Activated B cell treated with CpG ODN at 0.5 μM for 24 hours (primary cell): ENCODE measurements at places on chromosomes 6 and 20. TPM values are rescaled to one million over a fixed set of nuclear protein-coding genes. Genes with fewer than 3 reads are reported as not detected.

- DNase-seq: no peak
Measured at GRCh38 chr6:53220605-53221004, 72.0 kb upstream of the GCM1 start.

DNA sequence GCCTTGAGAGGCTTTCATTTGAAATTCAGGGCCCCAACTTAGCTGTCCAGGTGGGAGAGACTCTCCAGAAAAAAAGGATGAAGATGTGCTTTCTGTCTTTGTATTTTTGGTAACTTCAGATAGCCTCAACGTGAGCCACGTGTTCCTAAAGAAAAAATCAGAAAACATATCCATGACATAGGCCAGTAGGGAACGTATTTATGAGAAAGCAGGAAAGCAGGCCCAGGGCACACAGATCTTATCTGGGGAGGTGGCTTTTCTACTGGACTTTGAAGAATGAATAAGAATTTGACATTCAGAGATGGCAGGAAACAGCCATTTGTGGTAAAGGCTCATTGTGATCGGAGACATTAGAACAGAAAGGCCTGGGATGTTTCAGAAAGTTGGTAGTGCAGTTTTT, 21.2 kb upstream of the EXOC2 start:
- no peak for DNase-seq

GRCh38 chr6:131459005-131459404, 114.0 kb upstream of the ARG1 start:
- DNase-seq: no peak

GRCh38 chr20:17066902-17067301, 159.9 kb upstream of the PCSK2 start:
- DNase-seq: no peak

DNA sequence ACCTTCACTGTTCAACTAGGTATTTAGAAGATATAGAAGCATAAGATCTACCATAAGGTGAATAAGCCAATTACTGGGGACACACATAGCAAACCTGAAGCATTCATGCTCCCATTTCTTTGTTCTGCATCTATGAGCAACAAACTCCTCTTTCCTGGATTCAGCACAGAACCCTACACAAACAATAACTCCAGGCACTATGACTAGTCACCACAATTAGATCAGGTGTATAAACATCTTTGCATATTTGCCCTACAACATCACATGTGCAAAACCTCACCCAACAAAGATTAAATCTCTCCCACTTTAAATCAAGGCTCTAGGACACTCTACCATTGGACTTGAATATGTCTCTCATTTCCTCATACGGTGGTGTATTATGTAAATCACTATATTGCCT, 652.3 kb downstream of the EPHA7 start:
- no peak for DNase-seq

- no peak for DNase-seq
Measured at GRCh38 chr20:47379433-47380150, 23.1 kb upstream of the ZMYND8 start.

- no peak for DNase-seq
Measured at GRCh38 chr6:166633732-166634535, 6.9 kb upstream of the RPS6KA2 start.

- DNase-seq: no peak
Measured at GRCh38 chr6:120681204-120681603, 653.1 kb downstream of the TBC1D32 start.

TDP2 gene
- total RNA-seq: 48.9 and 51.1 TPM in 2 replicates

TSPYL1 gene
- 67.4 and 68.4 TPM in 2 replicates for total RNA-seq

SLC22A7 gene
- total RNA-seq: not detected in 2 replicates
